Spleen (tissue), 13 donors: ENCODE measurements at places on chromosomes 5 and 9. TPM values are rescaled to one million over a fixed set of nuclear protein-coding genes. Genes with fewer than 3 reads are reported as not detected.

Gene FAM13B
- 57.6 TPM for total RNA-seq

Gene ADGRD2
- not detected for total RNA-seq

Gene CDO1
- 11.1 TPM for total RNA-seq

GRCh38 chr5:171629628-171630349 lies 155.8 kb upstream of the SMIM23 start:
- no peak overlapping the region for H3K27ac ChIP-seq
- no peak for DNase-seq
- peaks cover 16% of the 10 kb centered on the region for H3K4me1 ChIP-seq
- peak overlapping the region; percentile 11 for H3K4me3 ChIP-seq

Gene CHD1
- total RNA-seq: 91.0 TPM

DNA sequence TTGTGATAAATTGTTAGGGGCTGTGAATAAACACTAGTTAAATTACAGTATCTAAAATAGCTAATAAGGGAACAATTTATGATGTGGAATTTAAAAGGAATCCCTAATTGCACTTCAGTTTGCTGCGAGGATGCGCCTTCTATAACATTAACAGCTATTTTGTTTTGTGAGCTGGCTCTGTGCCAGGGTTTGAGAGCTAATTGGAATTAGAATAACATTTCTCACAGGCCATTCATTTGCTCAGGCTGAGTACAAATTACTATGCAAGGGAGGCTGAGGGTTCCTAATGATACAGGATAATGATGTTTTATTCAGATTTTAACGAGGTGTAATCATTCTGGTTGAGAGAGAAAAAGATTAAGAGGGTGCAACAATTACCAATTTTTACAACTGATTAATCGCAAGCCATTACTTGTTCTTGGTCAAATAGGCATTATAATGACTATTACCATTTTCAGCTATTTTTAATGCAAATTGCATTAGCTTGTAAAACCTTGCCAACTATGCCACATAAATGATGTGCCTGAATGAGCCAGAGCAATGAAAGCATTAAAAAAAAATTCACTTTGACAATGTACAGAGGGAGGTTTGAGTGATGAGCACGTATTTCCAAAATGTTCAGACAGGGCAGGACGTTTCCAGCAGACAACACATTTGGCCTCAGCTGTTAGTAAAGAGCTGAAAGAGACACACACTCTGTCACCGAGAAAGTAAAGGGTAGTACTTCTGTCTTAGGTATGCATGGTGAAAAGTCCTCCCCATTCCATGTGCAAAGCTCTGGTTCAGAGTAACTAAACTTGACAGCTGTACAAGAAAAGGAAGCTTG lies 576.5 kb downstream of the TLE1 start:
- H3K27me3 ChIP-seq: no peaks in the 10 kb centered on the region
- DNase-seq: no peak
- no peak overlapping the region for H3K27ac ChIP-seq
- H3K4me1 ChIP-seq: peaks cover 17% of the 10 kb centered on the region
- H3K4me3 ChIP-seq: no peak overlapping the region

Gene CXCL14
- 10.3 TPM for total RNA-seq

GRCh38 chr9:89079391-89079790 lies 88.1 kb downstream of the S1PR3 start:
- no peak overlapping the region for H3K27ac ChIP-seq
- no peaks in the 10 kb centered on the region for H3K27me3 ChIP-seq
- DNase-seq: no peak
